Right lobe of liver (tissue), 6 donors: ENCODE measurements at places on chromosomes 1 and 21. TPM values are rescaled to one million over a fixed set of nuclear protein-coding genes. Genes with fewer than 3 reads are reported as not detected.
A peak's percentile ranks its signal among the peaks of the same experiment; 100 is the strongest.

TNNI3K gene
- not detected for total RNA-seq

UFC1 gene
- total RNA-seq = 37.7 TPM

AIRE gene
- not detected for total RNA-seq

GRCh38 chr1:85935234-85935633 lies 221.3 kb downstream of the COL24A1 start:
- H3K4me1 ChIP-seq = no peaks in the 10 kb centered on the region
- no peaks in the 10 kb centered on the region for H3K36me3 ChIP-seq
- H3K27me3 ChIP-seq = no peaks in the 10 kb centered on the region
- no peak overlapping the region for H3K27ac ChIP-seq
- DNase-seq = no peak

- H3K27ac ChIP-seq = no peak overlapping the region
- no peak overlapping the region for H3K4me3 ChIP-seq
- no peaks in the 10 kb centered on the region for H3K4me1 ChIP-seq
- no peaks in the 10 kb centered on the region for H3K27me3 ChIP-seq
- DNase-seq = no peak
- no peaks in the 10 kb centered on the region for H3K36me3 ChIP-seq
Measured at GRCh38 chr1:14282707-14283106, 315.8 kb upstream of the KAZN start.

DNA sequence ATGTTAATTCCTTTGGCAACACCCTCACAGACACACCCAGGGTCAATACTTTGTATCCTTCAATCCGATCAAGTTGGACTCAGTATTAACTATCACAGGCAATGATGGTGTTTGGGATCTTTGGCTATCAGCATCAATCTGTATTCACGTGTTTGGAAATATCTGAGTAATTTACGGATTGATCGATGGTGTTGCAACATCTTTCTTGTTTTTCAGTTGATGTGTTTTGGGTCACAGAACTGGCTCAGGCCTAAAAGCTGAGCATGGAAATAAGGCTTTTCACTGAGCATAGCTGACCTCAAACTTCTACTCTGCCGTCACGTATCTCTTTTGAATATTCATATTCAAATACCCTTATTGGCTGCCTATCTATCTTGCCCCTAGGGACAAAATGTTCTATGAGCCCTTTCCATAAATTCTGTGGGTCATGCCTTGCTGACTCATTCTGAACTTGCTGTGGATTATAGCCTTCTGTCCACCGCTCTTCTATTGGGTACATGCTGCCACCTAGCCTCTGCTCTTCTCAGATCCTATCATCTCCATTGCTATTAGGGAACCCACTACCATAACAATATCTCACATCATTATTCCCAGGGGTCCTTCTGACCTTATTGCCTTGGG lies 156.0 kb downstream of the PDE4B start:
- no peak for DNase-seq
- no peak overlapping the region for H3K4me3 ChIP-seq
- no peaks in the 10 kb centered on the region for H3K27me3 ChIP-seq
- no peaks in the 10 kb centered on the region for H3K36me3 ChIP-seq
- no peaks in the 10 kb centered on the region for H3K4me1 ChIP-seq
- H3K27ac ChIP-seq = no peak overlapping the region

GRCh38 chr1:236140705-236141446 lies 1.5 kb upstream of the GPR137B start:
- H3K4me1 ChIP-seq = peaks cover 9% of the 10 kb centered on the region
- H3K27ac ChIP-seq = no peak overlapping the region
- H3K36me3 ChIP-seq = no peaks in the 10 kb centered on the region
- no peaks in the 10 kb centered on the region for H3K27me3 ChIP-seq
- peak overlapping the region; percentile 43 for H3K4me3 ChIP-seq
- DNase-seq = no peak

- no peak overlapping the region for H3K27ac ChIP-seq
- no peak overlapping the region for H3K4me3 ChIP-seq
- no peaks in the 10 kb centered on the region for H3K36me3 ChIP-seq
- H3K4me1 ChIP-seq = no peaks in the 10 kb centered on the region
Measured at GRCh38 chr1:46474570-46474969, 15.1 kb upstream of the DMBX1 start.

DNA sequence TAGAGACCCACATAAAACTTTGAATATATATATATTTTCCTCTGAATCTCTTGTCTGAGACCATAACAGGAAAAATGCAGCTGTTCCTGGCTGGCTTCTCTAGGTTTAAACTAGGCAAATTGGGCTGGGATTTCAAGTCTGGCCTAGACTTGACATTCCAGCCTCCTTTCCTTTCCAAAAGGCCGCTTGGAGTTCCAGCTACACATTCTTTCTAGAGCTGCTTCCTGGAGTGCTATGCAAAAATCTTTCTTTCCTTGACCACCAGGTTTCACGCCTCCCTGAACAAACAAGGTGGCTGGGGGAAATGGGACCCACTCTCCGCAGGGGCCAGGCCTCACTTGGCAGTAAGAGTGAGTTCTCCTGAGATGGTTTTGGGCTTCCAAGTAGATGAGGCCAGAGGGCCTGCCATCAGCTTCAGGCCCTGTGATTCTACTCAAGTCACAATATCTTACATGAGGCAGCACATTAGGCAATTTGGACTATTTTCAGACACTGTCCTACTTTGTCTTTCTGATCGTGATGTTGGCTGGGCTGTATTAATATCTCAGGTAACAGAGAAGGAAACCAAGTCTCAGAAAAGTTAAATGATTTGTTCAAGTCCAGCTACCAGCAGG lies 102.4 kb downstream of the FAM78B start:
- no peaks in the 10 kb centered on the region for H3K36me3 ChIP-seq
- no peaks in the 10 kb centered on the region for H3K27me3 ChIP-seq
- H3K4me3 ChIP-seq = no peak overlapping the region
- DNase-seq = no peak
- H3K4me1 ChIP-seq = no peaks in the 10 kb centered on the region
- H3K27ac ChIP-seq = no peak overlapping the region

GRCh38 chr1:207959141-207959825 lies 48.4 kb upstream of the CD34 start:
- no peaks in the 10 kb centered on the region for H3K36me3 ChIP-seq
- H3K4me1 ChIP-seq = no peaks in the 10 kb centered on the region
- H3K27ac ChIP-seq = peak overlapping the region; percentile 48
- no peaks in the 10 kb centered on the region for H3K27me3 ChIP-seq
- peak; percentile 56 for DNase-seq

GRCh38 chr21:28675331-28676041 lies 317.2 kb downstream of the LTN1 start:
- H3K36me3 ChIP-seq = no peaks in the 10 kb centered on the region
- no peak overlapping the region for H3K27ac ChIP-seq
- no peaks in the 10 kb centered on the region for H3K27me3 ChIP-seq
- DNase-seq = no peak
- no peaks in the 10 kb centered on the region for H3K4me1 ChIP-seq
- H3K4me3 ChIP-seq = no peak overlapping the region

- peaks cover 12% of the 10 kb centered on the region for H3K4me1 ChIP-seq
- peak within 1 kb of the TSS; percentile 86 for H3K27ac ChIP-seq
- no peaks in the 10 kb centered on the region for H3K36me3 ChIP-seq
- no peaks in the 10 kb centered on the region for H3K27me3 ChIP-seq
- peak within 1 kb of the TSS; percentile 80 for H3K4me3 ChIP-seq
Measured at GRCh38 chr1:100895540-100896480, at the start of gene SLC30A7. Gene SLC30A7 (plus strand): TSS chr1:100896090. CDS start chr1:100896263, 173 bp downstream.

DNA sequence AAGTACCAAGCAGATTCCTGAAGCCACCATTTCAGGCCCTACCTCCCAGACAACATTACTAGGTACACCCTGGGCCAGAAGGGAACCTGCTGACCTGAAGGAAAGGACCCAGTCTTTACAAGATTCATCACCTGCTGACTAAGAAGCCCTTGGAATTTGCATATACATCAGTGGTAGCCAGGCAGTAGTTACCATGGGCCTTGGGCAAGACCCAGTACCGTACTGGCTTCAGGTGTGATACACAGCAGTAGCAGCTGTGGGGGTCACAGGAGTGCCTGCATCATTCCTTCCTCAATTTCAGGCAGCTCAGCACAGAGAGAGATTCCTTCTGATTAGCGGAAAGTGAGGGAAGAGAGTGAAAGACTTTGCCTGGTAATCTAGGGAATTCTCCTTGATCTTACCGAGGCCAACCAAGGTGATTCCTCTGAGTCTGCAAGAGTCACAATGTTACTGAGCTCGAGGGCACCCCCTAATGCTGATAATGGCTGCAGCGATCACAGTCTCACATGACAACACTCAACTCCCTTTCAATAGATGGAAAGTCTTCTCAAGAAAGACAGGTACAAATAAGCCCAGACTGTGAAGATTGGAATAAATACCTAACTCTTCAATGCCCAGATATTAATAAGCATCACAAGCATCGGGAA lies 22.0 kb upstream of the UHMK1 start:
- H3K4me3 ChIP-seq = no peak overlapping the region
- no peaks in the 10 kb centered on the region for H3K4me1 ChIP-seq
- H3K27me3 ChIP-seq = no peaks in the 10 kb centered on the region
- H3K36me3 ChIP-seq = no peaks in the 10 kb centered on the region

GRCh38 chr21:36487641-36488307 lies 7.9 kb upstream of the CLDN14 start:
- H3K27ac ChIP-seq = peak overlapping the region; percentile 16
- DNase-seq = peak; percentile 85
- H3K27me3 ChIP-seq = no peaks in the 10 kb centered on the region
- no peaks in the 10 kb centered on the region for H3K36me3 ChIP-seq
- H3K4me1 ChIP-seq = no peaks in the 10 kb centered on the region

- H3K27ac ChIP-seq = no peak overlapping the region
- H3K27me3 ChIP-seq = no peaks in the 10 kb centered on the region
- no peaks in the 10 kb centered on the region for H3K4me1 ChIP-seq
- H3K36me3 ChIP-seq = no peaks in the 10 kb centered on the region
Measured at GRCh38 chr1:190478149-190479049, 735 bp upstream of the BRINP3 start.

DNA sequence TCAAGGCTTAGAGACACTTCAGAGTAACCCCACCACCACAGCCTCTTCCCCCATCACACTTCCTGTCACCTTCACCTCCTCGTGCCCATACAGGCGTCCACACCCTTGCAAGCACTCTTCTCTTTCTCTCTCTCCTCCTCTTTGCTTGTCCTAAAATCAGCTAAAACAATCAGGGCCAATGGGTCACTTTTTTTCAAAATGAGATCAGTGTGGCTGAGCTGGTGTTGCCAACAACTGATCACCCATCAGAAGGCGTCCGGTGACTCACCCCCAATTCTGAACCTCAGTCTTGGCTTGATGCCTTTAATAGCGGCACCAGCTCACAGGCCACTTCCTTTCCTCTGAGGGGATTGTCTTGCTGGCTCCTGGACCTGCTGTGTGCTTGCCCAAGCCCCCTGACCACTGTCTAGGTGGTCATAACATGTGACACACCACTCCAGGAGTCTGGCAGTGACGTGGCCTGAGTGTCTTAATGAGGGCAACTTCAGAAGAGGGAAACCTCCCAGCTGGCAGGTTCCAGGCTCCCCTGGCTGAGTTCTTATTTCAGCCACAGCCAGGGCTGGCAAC lies 1.6 kb downstream of the DRAXIN start:
- no peak for DNase-seq
- no peaks in the 10 kb centered on the region for H3K4me1 ChIP-seq
- H3K27me3 ChIP-seq = peaks cover 4% of the 10 kb centered on the region
- H3K27ac ChIP-seq = no peak overlapping the region
- no peak overlapping the region for H3K4me3 ChIP-seq

GRCh38 chr1:44926311-44926781 lies 60.0 kb downstream of the EIF2B3 start:
- no peaks in the 10 kb centered on the region for H3K36me3 ChIP-seq
- H3K27ac ChIP-seq = no peak overlapping the region

DNA sequence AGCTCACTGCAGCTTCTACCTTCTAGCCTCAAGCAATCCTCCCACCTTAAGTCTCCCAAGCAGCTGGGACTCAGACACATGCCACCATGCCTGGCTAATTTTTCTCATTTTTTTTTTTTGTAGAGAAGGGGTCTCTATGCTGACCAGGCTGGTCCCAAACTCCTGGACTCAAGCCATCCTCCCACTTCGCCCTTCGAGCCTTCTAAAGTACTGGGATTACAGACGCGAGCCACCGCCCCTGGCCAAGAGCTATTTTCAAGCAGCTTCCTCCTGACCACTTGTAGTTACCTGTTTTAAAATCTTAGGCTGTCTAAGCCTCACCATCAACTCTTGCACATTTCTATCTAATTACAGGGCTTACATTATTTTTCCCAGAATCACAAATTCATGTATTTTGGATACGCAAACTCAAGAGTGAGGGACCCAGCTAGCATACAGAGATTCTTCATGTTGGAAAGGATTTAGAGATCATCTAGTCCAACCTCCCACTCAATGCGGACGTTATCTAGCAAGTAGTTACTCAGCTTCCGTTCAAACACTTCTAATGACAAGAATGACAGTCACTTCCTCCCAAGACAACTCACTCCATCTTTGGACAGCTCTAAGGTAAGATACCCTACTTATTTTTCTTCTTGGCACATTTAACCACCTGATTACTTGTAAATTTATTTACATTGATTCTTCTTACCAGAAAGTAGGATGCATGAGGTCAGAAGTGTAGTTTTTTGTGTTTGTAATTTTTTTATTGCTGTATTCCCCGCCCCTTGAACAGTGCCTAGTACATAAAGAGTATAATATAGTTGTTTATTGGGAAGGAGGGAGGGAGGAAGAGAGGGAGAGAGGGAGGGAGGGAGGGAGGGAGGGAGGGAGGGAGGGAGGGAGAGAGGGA lies 65.4 kb downstream of the LUZP1 start:
- no peak for DNase-seq
- no peak overlapping the region for H3K27ac ChIP-seq
- peaks cover 7% of the 10 kb centered on the region for H3K4me1 ChIP-seq
- H3K27me3 ChIP-seq = no peaks in the 10 kb centered on the region

GRCh38 chr1:175320804-175321203 lies 128.2 kb upstream of the KIAA0040 start:
- no peaks in the 10 kb centered on the region for H3K27me3 ChIP-seq
- no peak for DNase-seq
- H3K4me3 ChIP-seq = no peak overlapping the region
- no peaks in the 10 kb centered on the region for H3K36me3 ChIP-seq
- no peak overlapping the region for H3K27ac ChIP-seq
- H3K4me1 ChIP-seq = no peaks in the 10 kb centered on the region

GRCh38 chr21:30958741-30959140 lies 77.4 kb upstream of the KRTAP11-1 start:
- no peaks in the 10 kb centered on the region for H3K27me3 ChIP-seq
- H3K36me3 ChIP-seq = no peaks in the 10 kb centered on the region
- DNase-seq = no peak
- no peak overlapping the region for H3K4me3 ChIP-seq
- H3K27ac ChIP-seq = no peak overlapping the region

DNA sequence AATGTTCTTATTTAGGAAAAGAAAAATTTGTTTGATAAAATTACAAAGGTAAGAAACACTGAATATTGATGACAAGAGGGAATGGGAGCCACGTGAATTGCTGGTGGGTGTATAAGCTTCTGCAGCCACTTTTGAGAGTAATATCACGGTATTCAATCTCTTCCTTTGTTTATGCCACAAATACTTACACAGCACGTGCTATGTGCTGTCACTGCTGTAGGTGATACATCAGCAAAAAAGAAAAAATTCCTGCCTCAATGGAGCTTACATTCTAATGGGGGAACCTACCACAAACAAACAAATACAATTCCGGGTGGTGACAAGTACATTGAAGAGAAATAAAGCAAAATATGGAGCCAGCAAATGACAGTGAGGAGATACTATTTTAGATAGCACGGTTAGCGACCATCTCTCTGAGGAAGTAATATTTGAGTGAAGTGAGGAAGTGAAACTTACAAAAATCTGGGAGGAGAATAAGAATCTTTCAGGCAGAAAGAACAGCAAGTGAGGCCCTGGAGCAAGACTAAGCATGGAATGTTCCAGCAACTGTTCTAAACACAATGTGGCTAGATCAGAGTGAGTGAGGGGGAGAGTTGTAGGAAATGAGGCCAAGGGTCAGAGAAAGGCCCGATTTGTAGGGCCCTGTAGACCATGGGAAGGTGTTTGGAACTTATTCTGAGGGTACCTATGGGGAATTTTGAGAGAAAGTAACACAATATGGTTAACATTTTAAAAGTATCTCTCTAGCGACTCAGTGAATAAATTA lies 2.6 kb upstream of the FCRLB start:
- no peak overlapping the region for H3K27ac ChIP-seq
- no peaks in the 10 kb centered on the region for H3K4me1 ChIP-seq
- H3K36me3 ChIP-seq = no peaks in the 10 kb centered on the region
- no peak for DNase-seq
- H3K27me3 ChIP-seq = no peaks in the 10 kb centered on the region
